ENCODE measurements at places on chromosomes 7 and 10.
A peak's percentile ranks its signal among the peaks of the same experiment; 100 is the strongest.

DNA sequence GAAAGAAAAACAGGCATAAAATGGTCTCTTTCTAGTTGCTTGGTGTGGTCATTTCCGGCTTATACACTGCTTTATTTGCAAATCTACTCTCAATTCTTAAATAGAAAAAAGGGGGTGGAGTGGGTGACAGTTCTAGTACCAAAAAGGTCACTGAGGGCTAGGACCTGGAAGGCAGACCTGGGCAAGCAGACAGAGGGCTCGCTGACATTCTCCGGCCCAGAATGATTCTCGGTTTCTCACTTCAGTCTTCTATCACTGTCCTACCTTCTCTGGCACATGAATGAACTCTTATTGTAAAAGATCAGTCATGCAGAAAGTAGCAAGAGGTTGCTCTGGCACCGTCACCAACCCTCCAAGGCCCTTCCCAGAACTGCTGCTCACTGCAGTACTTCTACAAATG is 54.0 kb downstream of the MALSU1 start:
- no peak for DNase-seq
- H3K27me3 ChIP-seq, result no peaks in the 10 kb centered on the region
- H3K4me3 ChIP-seq, result no peak overlapping the region

DNA sequence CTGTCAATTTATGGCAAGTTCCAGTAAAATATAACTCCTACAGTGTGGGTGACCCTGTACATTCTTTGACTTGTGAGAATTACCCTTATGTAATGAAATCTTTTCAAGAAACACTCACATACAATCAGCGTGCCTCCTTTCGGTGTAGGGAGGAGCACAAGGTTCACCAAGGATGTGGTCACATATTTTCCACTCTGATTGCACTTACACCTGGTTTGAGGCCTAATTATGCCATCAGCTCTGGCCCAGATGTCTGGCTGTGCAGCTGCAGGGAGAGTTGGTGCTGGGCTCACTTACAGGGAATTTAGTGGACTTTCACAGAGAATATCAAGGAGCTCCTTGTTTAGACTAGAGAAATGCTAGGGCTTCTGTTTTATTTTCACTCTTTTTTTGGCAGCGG is 146.0 kb upstream of the STEAP4 start:
- no peak overlapping the region for H3K27ac ChIP-seq
- no peaks in the 10 kb centered on the region for H3K36me3 ChIP-seq
- no peaks in the 10 kb centered on the region for H3K4me1 ChIP-seq

DNA sequence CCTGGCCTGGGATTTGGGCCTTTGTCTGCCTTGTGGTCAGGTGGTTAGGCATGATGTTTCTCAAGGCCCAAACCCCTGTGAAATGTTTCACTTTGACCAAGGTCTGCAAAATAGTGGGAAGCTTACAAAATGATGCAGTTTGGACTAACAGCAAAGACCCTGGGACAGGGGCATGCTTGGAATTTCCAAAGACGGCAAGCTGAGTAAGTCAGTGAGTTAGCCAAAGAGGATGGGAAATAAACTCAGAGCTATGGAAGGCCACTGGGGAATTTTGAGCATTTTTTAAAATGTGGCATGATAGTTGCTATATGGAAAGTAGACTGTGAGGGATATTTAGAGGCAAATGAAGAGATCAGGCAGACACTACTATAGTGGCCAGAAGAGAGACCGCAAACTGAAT is 31.6 kb upstream of the PPP1R3C start:
- no peak overlapping the region for H3K4me3 ChIP-seq
- no peaks in the 10 kb centered on the region for H3K36me3 ChIP-seq
- no peak for DNase-seq
- H3K27ac ChIP-seq, result no peak overlapping the region
- H3K27me3 ChIP-seq, result no peaks in the 10 kb centered on the region
- no peaks in the 10 kb centered on the region for H3K4me1 ChIP-seq

GRCh38 chr10:113808168-113808567 is 45.7 kb downstream of the DCLRE1A start:
- no peak for DNase-seq
- no peak overlapping the region for H3K4me3 ChIP-seq
- no peaks in the 10 kb centered on the region for H3K4me1 ChIP-seq
- no peaks in the 10 kb centered on the region for H3K27me3 ChIP-seq
- H3K36me3 ChIP-seq, result no peaks in the 10 kb centered on the region
- no peak overlapping the region for H3K27ac ChIP-seq

GRCh38 chr10:50231515-50232260 is 19.6 kb downstream of the ASAH2 start:
- no peaks in the 10 kb centered on the region for H3K4me1 ChIP-seq
- no peak overlapping the region for H3K27ac ChIP-seq
- no peaks in the 10 kb centered on the region for H3K36me3 ChIP-seq
- no peaks in the 10 kb centered on the region for H3K27me3 ChIP-seq
- no peak for DNase-seq
- no peak overlapping the region for H3K4me3 ChIP-seq

GRCh38 chr7:120467676-120468075 is 194.7 kb downstream of the KCND2 start:
- no peak overlapping the region for H3K27ac ChIP-seq
- no peaks in the 10 kb centered on the region for H3K36me3 ChIP-seq
- H3K4me3 ChIP-seq, result no peak overlapping the region

- no peaks in the 10 kb centered on the region for H3K27me3 ChIP-seq
- H3K4me1 ChIP-seq, result peaks cover 9% of the 10 kb centered on the region
- H3K27ac ChIP-seq, result peak overlapping the region; percentile 100
- peak overlapping the region; percentile 61 for H3K4me3 ChIP-seq
- peak; percentile 56 for DNase-seq
Observed at GRCh38 chr10:122113945-122114747, 125.2 kb downstream of the TACC2 start.
